Stimulated activated CD8-positive, alpha-beta memory T cell treated with anti-CD3 and anti-CD28 coated beads, Interleukin-4, amount 100 ng/mL, for 48 hours (primary cell): ENCODE measurements at places on chromosomes 7 and 10.

GRCh38 chr10:75211007-75211691, 553 bp downstream of the VDAC2 start:
- peak; percentile 50 for DNase-seq

- no peak for DNase-seq
Observed at GRCh38 chr10:72298592-72299519, 25.1 kb downstream of the DDIT4 start.

DNA sequence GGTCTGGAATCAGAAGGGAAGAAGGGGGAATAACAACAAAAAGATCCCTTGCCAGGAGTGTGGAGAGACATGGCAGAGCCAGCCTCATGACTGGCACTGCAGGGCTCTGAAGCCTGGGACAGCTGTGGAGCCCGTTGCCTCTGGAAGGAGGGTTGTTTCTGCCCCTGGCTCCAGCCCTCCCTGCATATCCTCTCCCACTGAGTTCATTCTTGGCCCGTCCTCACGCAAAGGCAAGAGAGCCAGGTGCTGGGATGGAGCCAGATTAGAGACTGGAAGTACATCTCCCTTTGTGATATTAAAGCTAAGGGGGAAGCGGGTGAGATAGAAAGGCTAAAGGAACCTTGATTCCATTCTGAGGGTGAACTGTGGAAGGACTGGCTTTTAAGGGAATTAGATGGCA, 141.5 kb upstream of the NPVF start:
- DNase-seq, result no peak

DNA sequence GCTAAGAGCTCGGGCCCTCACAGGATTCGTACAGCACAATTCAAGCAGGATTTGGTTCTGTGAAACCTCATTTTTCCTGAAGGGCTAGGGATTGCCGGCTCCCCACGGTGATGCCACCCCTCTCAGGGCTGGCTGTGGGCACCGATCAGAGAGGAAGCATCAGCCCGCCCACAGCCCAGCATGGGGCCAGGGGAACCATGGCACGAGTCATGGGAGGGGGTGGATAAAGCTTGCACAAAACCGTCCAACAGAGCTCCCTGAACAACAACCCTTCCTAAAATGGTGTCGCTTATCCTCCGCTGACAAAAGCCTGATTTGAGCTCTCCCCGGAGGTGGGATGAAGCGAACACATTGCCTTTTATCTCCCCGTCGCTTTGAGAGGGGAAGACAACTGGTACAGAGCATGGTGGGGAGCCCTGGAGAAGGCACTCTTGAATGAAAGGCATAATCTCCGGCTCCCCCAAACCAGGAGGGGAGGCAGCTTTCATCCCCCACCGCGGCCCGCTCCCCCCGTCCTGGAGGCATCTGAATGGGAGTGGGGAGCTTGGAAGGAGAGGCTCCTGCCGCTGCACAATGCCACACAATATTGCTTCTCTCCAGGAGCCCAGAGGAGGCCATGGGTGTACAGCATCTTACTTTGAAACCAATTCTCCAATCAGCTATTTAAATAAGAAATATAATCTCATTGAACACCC, 144.0 kb downstream of the RPS24 start:
- DNase-seq, result no peak

GRCh38 chr7:32015133-32015532, 55.1 kb downstream of the PDE1C start:
- DNase-seq, result no peak

DNA sequence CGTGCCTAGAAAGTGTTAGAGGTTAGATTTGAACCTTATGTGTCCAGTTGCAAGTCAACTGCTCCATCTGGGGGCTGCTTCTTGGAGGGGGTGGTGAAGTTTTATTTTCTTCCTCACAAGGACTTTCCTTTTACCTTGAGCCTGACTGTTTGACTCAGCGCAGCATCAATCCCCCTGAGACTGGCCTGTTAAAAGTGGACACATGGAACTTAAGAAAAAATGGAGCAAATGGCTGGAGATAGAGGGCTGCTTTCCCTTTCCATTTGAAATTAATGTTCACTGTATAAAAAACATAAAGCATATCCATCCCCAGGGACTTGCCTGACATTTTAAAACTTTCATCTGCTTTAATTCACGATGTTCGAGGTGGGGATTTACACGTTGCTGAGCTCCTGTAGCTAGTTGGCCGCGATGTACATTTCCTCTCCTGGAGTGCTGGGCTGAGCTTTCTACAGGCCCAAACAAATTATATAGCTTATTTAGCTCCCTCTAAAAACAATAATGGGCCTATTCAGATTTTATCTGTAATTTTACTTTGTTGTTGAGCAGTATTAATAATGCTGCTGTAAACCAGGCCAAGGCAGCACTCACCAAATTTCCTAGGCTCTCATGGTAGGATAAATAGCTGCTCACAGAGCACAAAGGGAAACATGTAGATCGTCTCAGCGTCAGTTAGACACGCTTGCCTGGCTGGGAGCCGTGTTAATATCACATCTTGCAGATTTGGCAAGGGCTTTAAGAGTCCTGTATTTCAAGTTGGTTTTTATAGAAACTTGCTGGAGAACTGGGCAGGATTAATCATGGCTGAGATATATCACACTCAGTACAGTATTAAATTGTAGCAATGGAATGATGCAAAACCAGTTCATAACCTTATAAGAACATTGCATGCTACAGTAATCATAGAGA, 251.5 kb downstream of the LRMDA start:
- DNase-seq, result no peak

DNA sequence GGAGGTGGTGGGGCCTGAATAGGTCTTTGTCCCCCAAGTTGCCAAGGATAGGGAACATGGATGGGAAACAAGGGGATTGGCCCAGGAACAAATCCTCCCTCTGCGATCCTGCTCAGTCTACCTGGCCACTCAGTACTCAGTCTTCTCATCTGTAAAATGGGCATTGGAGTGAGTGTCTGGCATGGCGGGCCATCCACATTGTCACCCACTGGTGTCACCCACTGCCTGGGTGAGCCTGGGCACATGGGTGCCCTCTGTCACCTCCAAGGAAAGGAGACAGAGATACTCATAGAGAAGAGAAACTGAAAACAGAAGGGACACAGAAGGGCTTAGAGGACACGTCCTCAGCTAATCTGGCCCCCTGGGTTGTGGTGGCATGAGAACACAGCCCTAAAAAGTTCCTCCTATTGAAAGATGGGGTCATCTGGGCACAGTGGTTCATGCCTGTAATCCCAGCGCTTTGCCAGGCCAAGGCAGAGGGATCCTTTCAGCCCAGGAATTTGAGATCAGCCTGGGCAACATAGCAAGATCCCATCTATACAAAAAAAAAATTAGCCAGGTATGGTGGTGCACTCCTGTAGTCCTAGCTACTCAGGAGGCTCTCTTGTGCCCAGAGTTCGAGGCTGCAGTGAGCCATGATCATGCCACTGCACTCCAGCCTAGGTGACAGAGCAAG, 12.5 kb upstream of the TNRC18 start:
- DNase-seq, result no peak

DNA sequence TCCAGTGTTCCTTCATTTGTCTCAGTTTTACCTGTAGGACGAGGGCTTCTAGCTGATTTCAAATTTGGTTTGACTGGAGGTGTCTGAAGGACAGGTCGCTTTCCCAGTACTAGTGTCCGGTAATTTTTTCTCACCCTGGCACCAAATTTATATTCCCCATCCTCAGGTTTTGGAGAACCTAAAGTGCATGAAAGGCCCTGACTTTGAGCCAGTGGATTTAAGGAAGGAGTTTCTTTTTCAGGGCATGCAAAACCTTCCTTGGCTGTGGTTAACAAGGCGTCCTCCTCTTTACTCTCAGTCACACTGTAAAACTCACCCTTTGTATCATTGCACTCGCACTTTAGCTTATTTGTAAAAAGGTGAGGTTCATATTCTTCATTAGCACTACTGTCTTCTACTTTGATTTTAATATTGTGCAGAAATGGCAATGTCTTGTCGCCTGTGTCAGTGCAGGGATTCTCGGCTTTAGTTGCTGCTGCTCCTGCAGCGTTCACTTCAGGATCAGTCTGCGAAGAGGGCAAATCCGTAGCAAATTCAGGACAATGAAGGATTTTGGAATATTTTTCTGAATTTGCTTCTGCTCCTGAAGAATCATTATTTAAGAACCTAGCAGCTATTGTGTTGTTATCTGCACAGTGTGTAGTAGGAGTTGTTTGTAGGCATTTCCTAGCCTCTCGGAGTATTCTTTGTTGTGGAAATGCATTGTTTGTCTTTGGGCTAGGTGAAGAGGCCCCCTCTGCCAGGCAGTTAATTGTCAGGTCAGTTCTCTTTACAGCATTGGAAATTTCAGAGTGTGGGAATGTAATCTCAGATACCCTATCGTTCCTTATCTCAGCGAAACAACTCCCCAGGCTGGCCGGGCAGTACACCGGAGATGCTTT, 9.9 kb downstream of the SKIDA1 start:
- no peak for DNase-seq

DNA sequence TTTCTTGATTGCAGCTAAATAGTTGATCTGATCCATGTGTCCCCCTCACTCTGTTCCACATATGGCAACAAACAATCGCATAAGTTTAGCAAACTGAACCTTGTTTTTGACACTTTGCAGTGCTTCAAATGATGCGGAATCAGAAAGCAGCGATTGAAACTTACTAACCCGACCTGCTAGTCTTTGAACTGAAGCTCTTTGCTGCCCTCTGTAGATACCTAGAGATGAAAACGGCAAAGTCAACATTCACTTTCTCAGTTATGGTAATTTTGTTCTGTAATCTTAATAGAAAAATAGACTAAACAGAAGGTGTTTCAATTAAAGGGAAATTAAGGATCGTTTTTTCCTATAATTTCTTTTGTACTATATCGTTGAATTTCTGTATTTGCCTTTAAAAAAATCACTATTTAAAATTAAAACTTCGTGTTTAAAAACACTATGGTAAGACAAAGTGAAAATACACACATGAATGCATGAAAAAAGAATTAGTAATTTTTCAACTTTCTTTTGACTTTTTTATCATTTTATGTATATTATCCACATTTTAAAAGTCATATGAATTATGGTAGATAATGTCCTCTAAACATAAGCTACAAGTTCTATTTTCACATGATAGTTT, 276.5 kb downstream of the MAGI2 start:
- DNase-seq, result no peak

GRCh38 chr7:99248391-99249095, 24.1 kb upstream of the MYH16 start:
- DNase-seq, result no peak

GRCh38 chr7:128004623-128005022, 26.6 kb downstream of the LRRC4 start:
- no peak for DNase-seq

- DNase-seq, result no peak
Observed at GRCh38 chr10:114559636-114560035, 98.4 kb downstream of the ABLIM1 start.

DNA sequence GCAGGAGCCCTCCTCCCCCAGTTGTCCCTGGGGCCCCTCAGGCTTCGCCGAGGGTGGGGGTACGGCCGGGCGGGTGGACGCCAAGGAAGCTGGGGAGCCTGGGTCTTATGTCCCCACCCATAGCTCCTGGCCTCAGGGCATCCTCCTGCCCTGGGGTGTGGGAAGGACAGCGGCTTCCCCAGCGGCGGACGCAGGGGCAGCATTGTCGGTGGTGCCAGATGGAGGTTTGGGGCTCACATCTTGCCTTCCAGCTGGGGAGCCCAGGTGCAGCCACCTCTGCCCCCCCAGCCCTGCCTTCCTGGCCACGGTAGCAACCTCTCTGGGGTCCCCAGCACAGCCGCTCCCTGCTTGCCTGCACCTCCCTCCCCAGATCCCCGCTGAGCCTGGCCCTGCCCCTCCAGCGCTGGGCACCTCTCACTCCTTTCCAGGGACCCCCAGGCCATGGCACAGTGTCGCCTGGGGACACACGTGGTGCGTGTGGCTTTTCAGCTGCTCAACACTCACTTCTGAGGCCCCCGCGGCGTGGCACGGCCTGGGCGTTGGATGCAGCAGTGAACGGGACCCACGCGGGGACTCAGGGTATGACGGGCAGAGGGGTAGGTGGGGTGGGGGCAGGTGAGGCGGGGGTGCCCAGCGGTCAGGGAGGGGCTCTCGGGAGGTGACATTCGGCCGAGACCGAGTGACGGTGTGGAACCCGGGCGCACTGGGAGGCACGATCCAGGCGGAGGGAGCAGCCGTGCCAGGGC, 53.1 kb downstream of the UNCX start:
- DNase-seq, result no peak

DNA sequence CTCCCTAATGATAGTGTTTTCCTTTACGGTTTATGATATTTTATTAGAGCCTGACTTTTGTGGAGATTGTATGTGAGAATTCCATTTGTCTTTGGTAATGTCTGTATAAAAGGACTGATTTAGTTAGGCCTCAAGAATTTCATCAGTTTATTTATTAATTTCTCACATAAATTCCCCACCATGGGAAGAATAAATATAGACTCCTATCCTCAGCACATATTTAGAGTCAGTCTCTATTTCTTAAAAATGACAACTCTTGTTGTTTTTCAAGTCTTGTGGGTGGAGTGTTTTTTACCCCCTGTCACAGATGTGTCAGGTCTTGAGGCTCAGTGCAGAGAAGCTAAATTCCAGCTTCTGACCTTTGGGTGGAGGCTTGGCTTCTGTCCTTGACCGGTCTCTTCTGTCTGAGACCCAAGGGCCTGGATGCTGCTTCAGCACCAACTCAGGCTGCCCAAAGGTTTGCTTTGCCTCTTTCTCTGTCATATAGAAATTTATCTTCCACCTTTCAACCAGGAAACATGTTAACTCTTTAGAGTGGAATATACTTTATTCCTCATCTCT, 117.3 kb upstream of the INHBA start:
- no peak for DNase-seq

DNA sequence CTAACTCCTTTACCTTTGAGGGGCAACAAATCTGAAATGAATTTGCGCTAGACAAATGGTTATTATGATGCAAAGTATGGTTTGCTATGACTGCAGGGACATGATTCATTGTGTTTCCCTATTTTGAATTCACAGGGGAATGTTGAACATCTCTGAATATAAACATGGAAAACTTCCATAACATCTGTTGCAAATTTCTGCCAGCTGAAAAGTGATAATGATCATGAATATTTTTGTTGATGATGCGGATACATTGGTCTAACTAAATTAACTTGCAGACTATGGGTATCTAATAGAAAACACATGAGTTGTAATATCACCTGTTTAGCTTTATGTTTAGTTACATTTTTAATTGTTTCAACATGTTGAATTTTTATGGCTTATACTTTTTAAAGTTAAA, 1325.5 kb downstream of the REEP3 start:
- DNase-seq, result no peak

DNA sequence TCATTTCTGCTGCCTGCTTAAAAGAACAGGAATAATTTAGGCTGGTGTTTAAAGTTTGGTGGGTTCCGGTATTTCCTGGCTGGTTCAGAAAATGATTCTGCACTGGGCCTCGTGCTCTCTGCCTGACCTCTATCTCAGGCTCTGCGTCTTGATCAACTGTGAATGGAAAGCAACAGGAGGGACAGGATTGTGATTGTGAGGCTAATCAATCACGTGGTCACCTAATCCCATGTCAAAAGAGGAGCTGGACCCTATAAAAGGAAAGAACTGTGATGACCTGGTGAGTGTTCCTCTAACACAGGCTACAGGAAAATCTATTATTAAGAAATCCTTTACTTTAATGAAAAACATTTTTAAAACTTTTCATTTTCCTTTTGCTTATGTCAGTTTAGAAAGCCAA, at the start of gene DHX32:
Gene DHX32 (minus strand): TSS at position 101 of the 400 bp plus-strand sequence. CDS start 468 bp downstream, outside the sequence.
- no peak for DNase-seq
